ENCODE measurements at places on chromosomes 12 and 14. TPM values are rescaled to one million over a fixed set of nuclear protein-coding genes. Genes with fewer than 3 reads are reported as not detected.
A peak's percentile ranks its signal among the peaks of the same experiment; 100 is the strongest.

DNA sequence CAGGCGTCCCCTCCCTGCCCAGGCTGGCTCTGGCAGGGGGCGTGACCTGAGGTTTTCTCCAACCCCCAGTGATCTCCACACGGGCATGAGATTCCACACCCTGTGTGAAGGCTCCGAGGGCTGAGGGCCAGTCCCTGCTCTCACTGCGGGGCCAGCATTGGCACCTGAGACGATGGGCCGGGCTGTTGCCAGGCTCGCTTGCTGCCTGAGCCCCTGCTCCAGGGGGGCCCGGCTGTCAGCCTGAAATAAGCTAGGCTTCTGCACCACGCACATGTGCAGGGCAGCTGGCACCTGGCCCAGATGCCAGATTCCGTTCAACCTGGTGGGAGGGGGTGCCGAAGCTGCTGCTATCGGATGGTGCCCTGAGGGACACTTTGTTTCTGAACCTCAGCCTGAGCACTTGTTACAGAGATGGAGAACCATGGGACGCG, 196.5 kb upstream of the PRMT8 start:
- no peak for DNase-seq

GRCh38 chr12:13390381-13390861, 193.9 kb downstream of the EMP1 start:
- peak; percentile 8 for DNase-seq

GRCh38 chr12:52740584-52740983, 36.6 kb downstream of the KRT76 start:
- DNase-seq: no peak

DNA sequence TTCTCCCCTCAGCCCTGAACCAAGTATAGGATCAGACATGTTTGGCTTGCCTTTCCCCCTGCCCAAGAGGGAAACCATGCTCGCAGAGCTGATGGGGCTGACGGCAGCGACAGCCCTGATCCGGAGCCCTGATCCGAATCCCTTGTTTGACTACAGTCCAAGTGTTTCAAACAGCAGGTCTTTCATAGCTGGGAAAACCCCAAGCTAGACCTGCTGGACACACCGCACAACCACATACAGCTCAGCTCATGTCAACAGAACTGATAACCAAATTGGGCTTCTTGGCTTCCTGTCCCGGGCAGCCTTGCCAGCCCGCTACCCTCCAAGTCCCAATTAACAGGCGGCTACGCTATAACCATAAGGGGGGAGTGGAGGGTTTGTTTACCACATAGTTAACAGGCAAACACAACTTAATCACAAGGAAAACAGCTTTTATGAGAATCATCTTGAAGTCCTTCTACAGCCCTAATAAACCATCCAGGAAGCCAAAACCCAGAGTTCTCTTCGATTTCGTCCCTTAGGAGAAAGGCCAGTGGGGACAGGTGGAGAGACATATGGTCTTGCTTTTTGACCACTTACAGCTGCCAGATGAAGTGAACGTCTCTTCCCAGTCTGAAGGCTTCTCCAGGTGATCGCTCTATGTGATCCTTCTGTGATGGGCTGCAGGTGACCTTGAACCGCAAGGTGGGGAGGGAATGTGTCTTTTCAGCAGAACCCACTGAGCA, 64.5 kb upstream of the MANSC4 start:
- no peak for DNase-seq

GRCh38 chr14:79551523-79551922, 659.8 kb downstream of the DIO2 start:
- no peak for DNase-seq

DNA sequence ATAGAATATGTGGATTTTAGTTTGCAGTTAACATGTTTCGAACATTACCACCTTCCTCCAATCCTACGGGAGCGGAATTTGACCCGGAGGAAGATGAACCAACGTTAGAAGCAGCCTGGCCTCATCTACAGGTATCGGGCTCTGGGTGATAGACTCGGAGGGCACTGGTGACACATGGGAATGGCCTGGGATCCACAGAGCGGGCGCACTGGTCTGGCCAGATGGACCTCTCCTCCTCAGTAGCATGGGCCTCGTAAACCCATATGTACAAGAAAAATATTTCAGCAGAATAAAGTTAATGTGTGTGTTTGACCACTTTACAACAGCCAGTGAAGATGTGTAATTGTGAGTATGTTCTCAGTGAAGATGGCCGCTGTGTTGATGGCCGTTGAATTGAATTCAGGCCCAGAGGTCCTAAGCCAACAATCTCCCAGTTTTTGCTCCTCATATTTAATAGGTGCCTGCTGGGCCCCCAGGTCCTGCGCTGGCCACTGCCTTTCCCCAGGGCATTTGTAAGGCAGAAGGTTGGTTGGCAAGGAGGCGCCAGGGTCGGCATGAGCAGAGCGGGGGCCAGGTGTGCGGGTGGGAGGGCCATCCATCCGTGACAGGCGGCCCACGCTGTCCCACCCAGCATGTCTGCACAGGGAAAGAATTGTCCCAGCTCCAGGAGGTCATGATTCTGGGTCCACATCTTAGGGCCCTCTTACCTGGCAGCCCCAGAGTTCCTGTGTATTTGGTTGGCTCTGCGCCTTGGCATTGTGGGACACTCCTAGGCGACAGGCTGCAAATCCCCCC, 82.0 kb upstream of the DYNC1H1 start:
- no peak for DNase-seq

- no peak for DNase-seq
Measured at GRCh38 chr12:110733900-110734299, 8.8 kb downstream of the PPP1CC start.

The OR6C2 gene
- total RNA-seq: not detected

DNA sequence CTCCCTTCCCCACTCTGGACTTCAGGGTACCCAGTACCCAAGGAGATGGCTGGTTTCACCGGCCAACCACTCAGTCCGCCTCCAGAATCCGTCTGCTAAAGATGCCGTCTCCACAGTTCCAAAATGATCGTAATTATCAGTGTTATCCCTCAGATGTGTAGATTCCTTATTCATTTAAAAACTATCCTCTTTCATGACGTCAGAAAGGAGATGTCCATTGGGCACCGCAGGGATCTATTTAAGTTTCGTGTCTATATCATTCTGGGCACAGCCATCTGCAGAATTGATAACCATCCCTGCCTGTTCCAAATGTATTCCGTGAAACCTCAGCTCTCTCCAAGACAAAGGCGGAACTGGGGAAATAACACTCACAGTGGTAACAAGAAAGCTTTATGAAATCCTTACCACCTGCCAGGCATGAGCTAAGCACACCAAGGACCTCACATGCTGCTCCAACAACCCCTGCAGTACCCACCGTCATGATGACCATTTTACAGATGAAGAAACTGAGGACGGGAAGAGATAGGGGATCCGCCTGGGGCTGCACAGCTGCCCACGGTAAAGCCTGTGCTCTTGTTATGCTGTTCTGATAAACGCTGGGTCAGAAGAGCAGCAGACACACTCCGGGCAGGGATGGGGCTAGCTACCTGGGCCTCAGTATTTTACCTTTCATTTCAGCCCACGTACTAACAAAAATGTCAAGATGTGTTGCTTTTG, 90.0 kb downstream of the BCL11B start:
- DNase-seq: no peak
